ENCODE measurements at places on chromosomes 11 and 22.

- no peak for DNase-seq
These were observed 9.9 kb downstream of the NARS2 start for GRCh38 chr11:78564490-78565467.

- DNase-seq, result no peak
These were observed 697.2 kb downstream of the ETS1 start for GRCh38 chr11:127890030-127890615.

DNA sequence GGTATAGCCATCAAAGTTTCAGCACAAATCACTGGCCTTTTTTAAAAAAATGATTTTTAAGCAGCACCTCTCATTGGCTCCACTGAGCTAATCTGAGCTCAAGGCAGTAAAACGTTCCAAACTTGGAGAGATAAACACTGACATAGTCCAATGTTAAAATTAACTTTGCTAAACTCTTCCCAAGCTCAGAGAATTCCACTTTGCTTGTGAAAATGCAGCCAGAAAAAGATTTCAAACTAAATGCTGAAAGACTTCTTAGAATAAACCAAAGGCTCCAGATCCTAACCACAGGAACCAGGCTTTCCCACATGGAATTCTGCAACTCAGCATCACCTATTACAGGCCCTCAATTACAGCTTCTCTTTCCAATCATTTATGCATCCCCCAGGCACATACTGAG, 84.7 kb upstream of the GDPD4 start:
- no peak for DNase-seq

GRCh38 chr11:11284481-11284880, 68.6 kb downstream of the CSNK2A3 start:
- DNase-seq, result no peak

GRCh38 chr11:69637941-69638871, 2.8 kb upstream of the CCND1 start:
- DNase-seq, result no peak

GRCh38 chr22:46122980-46123693, 27.2 kb upstream of the PPARA start:
- no peak for DNase-seq

DNA sequence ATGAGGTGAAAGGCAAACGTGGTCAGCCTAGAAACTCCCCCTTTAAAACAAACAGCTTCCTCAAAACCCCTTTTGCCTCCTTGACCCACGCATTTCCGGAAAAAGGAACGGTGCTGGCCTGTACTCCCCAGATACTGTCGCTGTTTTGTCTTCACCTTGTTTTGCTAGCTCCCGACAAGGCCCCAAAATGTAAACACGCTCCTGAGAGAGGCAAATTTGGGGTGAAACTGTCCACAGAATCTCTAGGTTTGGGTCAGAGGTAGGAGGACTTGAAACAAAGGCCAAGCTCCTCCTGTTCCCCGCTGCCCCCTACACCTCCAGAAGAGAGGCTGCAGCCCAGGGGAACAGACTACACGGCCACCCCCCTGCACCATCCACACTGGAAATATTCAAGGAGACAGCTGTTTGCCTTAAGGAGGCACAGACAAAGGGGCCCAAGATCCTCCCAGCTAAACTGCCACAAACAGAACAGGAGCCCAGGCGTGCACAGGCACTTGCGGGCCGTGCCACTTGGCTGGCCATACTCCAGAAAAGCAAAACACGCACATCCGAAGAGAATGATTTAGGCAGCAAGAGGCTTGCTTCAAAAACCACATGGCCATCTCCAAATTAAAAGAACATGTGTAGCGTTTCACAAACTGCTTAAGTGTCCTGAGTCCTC, 160.5 kb upstream of the GRK3 start:
- no peak for DNase-seq

- no peak for DNase-seq
These were observed 9.9 kb upstream of the AIFM3 start for GRCh38 chr22:20957102-20957682.

- no peak for DNase-seq
These were observed 58.2 kb upstream of the DRD2 start for GRCh38 chr11:113533425-113533698.

- no peak for DNase-seq
These were observed 8.8 kb downstream of the HOATZ start for GRCh38 chr11:111523343-111523742.

DNA sequence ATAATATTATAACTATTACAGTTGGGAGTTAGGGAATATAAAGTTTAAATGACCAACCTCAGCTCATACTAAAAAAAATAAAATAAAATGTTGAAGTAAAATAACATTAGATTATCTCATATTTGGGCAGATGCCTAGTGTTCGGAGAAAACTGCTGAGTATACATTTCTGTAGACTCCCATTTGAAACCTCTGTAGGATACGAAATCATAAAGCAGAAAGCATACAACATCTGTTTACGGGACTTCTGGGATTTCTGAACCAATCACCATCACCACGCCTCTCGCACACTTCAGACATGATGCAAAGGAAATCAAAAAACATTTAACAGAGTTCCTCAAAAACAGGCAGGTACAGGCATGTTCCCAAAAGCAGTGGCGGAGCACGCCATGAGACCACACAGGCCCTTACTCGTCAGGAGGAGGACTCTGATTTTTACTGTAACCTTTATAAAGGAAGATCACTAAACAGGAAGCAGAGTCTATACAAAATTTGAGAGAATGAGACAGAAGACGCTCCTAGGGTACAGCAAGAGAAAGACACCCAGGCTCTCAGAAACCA, 8.6 kb downstream of the ZNF195 start:
- DNase-seq, result no peak

GRCh38 chr11:78213526-78214330, 25.0 kb downstream of the USP35 start:
- no peak for DNase-seq

- no peak for DNase-seq
These were observed 2.8 kb downstream of the SLC17A6 start for GRCh38 chr11:22340701-22341587.

DNA sequence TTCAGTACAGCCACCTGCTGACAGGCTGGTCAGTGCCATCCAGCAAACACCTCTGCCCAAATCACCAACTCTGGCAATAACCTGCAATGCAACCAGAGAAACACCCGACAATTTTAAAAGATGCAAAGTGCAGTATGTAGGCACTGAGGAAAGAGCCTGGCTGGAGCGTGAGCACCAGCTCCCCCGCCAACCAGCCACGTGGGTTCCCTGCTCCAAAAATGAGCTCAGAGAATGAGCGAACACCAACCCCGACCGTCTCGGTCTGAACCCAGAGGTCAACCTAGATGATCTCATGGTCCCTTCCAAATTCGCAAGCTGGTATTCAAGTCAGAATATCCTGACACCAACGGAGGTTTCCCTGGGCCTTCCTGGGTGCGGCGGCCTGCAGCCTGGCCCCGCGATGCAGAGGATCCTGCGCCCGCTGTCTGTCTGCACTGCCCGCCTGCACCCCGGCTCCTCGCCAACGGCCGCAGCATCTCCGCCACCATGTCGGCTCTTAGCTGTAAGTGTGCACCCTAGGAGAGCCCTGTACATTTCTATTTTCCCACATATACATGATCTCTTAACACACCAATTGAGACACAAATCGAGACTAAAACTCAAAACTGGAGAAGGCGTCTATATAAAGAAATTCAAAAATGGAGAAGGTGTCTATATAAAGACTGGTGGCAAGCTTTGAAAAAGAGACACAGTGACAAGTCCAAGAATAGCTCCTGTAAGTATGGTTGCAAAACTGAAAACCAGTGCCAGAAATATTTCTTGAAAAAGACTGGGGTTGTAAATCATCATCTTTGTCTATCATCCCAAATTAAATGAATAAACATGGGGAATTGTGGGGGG, 22.8 kb downstream of the TMEM184B start:
- no peak for DNase-seq

DNA sequence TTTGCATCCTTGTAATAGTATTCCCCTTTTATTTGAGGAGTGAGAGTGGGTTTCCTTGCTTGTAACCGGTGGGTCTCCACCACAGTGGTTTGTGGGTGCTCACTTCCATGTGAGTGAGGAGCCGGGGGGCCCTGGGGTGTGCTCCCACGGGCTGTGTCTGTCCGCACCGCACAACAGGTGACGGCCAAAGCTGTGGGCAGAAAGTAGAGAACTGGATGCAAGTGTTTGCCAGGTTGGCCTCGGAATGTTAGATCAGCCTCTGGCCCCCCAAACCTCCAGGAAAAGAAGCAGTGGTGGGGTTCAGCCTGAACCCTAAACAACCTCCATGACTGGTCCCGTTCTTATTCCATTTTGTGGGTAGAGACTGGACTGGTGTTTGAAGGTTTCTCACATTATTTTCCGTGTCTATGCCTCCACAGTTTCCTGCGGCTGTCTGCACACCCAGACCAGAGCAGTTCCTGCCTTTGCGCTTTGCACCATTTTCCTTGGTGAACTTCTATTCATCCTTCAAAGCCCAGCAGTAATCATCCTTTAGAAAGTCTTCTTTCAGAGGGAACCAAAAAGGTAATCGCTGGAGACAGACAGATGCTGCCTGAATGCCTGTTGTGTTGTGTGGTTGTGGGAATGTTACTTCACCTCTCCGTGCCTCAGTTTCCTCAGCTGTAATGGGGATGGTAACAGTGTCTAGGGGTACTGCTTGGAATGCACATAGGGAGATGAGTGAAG, 77.2 kb downstream of the MYEOV start:
- no peak for DNase-seq

GRCh38 chr11:1226226-1226985, 3.5 kb downstream of the MUC5B start:
- no peak for DNase-seq

DNA sequence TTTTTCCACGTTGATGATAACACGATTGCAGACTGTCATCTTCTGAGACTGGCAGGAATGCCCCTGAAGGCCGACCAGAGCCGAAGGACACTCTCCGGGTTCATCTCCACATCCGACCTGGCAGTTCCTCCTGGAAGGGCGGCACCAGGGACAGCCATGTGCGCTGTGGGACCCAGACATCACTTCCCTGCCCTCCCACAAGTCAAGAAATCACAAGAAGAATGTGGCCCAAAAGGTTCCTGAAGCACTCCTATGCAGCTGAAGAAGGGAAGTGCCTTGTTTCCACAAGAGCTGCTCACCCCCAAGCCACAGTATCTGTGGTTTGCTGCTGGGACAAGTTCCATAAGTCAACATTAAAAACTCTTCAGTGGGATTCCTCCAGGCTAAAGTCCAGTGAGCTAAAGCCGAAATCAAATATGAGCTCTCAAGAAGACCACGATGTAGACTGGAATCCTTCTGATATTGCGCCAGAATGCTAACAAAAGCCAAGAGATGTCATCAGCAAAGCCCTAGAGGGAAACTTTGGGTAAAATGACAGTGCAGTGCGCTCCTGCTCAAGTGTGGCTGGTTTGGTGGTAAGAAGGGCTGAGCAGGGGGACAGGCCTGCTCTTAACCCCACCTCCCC, 21.2 kb downstream of the PACSIN2 start:
- DNase-seq, result no peak

DNA sequence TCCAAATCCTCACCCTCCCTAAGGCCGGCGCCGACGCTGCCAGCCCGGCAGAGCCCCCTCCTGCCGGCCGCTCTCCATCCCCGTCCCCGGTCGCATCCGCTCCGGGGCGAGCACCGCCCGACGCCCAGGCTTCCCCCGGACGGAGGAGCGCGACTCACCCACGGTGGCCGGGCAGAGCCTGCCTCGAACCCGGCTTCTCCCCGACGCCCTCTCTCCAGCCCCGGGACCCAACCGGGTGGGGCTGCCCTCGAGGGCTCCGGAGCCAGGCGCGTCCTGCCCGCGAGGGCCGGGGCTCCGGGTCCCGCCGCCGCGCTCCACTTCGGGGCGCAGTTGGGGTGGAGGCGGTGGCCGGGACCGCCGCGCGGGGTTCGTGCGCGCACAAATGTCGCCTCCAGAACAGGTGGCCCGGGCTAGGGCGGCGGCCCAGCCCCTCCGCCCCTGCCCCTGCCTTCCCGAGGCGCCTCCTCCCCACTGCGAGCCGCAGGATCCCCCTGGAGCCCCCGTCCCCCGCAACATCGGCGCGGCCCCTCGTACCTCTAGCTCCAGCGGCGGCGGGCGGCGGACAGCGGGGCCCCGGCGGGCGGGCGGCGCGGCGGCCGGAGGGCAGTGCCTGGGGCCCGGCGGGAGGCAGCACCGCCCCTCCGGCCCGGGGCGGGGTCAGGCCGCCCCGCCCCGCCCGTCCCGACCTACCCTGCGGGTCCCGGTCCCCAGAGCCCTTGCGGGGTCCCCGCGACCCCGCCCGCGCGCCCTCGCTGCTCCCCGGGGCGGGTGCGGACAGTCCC, at the start of gene A4GALT:
TSS of gene A4GALT (minus strand) at position 608 of the 782 bp plus-strand sequence. CDS start 26,919 bp downstream, outside the sequence.
- DNase-seq, result no peak
